Kidney (tissue), 22 donors: ENCODE measurements at places on chromosomes 16 and 17. TPM values are rescaled to one million over a fixed set of nuclear protein-coding genes. Genes with fewer than 3 reads are reported as not detected.

The ACSM2A gene
- 269 TPM for polyA plus RNA-seq

The HOXB1 gene
- not detected for polyA plus RNA-seq

The HOXB6 gene
- polyA plus RNA-seq: 44.0 TPM

The HBA1 gene
- 2.6 TPM for polyA plus RNA-seq

The CXCL16 gene
- 22.5 TPM for polyA plus RNA-seq

The PPP1R27 gene
- polyA plus RNA-seq: not detected

The AANAT gene
- not detected for polyA plus RNA-seq

The TNFRSF17 gene
- not detected for polyA plus RNA-seq

The ABCC6 gene
- 54.5 TPM for polyA plus RNA-seq

The MYH13 gene
- polyA plus RNA-seq: not detected

DNA sequence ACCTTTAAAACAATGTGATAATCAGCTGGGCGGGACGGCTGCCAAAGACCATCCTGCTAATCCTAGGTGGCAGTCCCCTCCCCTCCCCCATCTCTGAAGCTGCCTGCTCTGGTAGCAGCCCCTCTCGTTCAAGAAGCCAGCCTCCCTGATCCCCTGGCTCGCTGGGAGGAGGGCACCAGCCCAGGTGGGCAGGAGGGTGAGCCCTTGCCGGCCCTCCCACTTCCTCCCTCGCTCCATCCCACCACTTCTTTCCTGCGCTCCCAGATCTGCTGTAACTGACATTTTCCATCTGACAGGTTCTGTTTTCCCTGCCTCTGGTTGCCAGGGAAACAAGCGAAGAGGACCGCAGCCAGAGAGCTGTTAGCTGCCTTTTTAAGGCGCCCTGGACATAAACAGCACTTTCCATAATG is 155.7 kb upstream of the TNRC6C start:
- peak; percentile 29 for DNase-seq

DNA sequence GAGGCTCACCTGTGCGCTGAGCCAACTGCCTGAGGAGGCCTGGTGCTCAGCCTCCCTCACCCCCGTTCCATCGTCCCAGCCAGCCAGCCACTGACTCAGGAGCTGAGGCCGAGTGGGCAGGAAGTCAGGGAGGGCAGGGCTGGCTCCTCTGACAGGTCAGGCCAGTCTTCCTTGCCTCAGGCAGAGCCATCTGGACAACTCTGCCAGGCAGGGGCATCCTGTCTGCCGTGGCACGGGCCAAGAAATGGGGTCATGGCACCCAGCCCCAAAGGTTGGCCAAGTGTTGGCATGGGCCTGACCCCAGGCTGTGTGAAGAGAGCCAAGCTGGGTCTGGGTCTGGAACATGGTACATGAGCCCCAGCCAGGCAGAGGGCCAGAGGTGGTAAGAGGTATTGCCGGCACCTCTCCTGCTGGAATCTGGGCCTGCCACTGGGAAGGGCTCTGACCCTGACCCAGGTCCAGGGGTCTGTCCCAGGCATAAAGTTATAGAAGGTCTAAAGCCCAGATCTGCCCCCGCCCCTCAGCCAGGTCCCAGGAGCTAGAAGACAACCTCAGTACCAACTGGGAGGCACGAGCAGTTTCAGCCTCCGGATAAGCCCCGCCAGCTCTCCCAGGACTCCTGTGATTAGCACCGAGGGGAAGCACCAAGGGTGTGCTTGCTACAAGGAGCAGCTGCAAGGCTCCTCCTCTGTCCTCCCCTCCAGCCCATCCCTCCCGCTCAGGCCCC is 2.5 kb upstream of the VASN start:
- no peak for DNase-seq

- DNase-seq: peak; percentile 50
Measured at GRCh38 chr16:88779406-88780141, 5.4 kb downstream of the PIEZO1 start.

DNA sequence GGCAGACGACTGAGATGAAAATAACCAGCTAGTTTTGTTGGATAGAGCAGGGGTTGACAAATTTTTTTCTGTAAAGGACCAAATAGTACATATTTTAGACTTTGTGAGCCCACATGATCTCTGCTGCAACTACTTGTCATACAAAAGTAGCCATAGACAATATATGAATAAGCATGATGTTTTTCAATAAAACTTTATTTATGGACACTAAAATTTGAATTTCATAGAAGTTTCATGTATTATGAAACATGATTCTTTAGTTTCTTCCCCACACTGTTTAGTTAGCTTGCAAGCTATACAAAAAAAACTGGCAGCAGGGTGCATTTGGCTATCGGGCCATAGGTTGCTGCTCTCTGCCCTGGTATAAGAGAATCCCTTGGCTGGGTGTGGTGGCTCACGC is 56.6 kb downstream of the LYRM1 start:
- DNase-seq: no peak

GRCh38 chr17:51891936-51892335 is 266.6 kb downstream of the CA10 start:
- DNase-seq: no peak

DNA sequence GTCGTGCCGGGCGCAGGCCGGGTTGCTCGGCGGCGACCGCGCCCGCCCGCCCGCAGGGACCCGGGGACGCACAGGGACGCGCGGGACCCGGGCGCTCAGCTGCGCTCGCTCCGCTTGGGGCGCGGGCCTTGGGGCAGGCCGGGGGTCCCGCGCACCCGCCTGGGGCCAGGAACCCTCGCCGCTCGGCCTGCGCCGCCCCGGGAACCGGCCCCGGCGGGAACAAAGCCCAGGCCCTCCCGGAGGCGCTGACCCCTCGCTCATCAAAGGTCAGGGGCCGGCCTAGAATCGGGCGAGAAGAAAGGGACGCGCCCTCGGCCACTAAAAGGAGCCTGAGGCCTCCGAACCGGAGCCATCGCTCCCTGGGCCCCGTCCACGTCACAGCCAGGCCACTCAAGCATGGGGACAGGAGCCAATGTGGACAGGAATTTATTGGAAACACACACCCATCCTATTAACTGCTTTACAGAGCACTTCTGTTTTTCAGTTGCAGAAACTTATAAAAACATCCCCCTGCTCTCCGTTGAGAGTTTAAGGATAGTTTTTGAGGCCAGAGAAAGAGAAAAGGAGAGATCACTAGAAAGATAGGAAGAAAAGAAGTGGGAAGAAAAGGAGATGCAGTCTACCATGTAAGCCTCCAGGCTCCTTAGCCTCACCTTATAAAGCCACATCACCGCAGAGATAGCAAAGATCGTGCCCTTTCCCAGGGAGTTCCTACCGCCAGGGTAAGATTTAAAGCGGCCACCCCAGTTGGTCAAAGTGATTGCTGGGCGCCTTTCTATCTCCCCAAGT is 558 bp upstream of the ZFHX3 start:
- DNase-seq: no peak

GRCh38 chr17:9170853-9171252 is 149.5 kb downstream of the NTN1 start:
- no peak for DNase-seq

GRCh38 chr16:4450931-4451519 is 23.4 kb downstream of the NMRAL1 start:
- DNase-seq: no peak

GRCh38 chr17:63434951-63435571 is 11.0 kb downstream of the CYB561 start:
- DNase-seq: no peak

- no peak for DNase-seq
Measured at GRCh38 chr16:22659933-22660332, 149.2 kb downstream of the NPIPB5 start.
